ENCODE measurements at places on chromosomes 4 and X.

GRCh38 chr4:25058796-25059195 lies 28.1 kb upstream of the LGI2 start:
- DNase-seq = no peak

- no peak for DNase-seq
Observed at GRCh38 chrX:49210406-49210805, 10.4 kb upstream of the SYP start.

DNA sequence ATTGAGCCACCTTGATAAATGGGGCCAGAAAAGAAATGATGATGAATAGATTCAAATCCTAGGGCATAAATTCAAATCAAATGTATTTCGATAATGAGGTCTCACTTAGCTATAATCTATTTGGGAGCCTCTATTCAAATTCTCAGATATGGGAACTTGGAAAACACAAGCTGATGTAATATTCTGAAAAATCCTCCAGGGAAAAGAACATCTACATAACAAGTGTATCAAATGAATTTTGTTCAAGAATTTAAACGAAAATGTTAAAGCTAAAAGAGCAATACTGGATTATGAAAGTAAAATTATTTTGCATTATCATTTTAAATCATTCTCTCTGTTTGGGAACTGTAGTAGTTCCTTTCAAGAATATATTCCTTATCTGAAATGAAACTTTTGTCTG lies 38.9 kb upstream of the RAP1GDS1 start:
- DNase-seq = no peak

DNA sequence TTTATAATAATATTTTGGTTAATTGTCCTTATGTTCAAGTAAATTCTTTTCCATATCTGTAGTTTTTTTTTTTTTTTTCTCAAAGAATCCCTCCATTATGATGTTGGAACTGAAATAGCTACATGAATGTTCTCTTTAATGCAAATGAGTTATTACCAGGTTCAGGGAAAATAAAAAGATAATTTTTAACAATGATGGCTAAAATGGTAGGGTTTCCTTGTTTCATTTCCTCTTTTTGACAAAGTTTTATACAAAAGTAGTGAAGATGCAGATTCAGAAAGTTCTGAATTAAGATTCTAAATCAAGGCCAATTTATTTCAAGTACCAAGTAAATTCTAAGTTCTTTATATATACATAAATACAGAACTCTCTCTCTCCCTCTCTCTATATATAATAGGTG lies 779.0 kb upstream of the INTU start:
- no peak for DNase-seq

DNA sequence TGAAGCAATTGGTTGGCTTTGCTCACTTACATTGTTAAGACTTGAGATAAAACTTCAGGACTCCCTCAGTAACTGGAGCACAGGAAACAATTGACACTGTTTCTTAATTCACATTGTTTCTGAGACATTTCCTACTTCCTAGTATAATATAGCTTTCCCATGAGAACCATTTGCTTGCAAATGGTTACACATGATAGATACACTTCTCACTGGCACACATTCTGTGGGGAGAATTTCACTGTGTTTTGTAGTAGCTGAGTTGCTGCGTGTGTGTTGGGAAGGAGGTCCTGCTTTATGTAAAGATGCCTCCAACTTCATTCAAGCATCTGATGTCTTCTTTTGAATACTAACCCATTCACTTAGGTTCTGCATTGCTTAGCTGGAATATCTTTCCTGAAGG lies 85.3 kb upstream of the SLC4A4 start:
- DNase-seq = no peak

DNA sequence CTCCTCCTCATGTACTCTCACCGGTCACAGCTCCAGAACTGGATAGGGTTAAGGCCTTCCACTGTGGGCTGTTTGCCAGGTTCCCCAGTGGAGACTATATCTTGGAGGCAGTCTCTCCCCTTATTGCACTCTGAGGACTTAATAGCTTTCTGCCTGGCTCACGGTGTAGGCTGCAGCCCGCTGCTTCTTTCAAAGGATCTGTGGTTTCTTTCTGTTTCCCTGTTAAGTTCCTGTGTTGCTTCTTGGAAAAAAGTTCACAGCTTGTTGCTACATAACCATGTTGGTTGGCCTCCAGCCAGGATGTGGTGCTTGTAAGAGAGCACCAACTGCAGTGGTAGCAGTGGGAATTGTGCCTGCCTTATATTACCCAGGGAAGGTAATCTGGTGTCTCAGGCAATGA lies 24.9 kb upstream of the ZDHHC15 start:
- no peak for DNase-seq
